ENCODE measurements at places on chromosomes 13 and 19.

DNA sequence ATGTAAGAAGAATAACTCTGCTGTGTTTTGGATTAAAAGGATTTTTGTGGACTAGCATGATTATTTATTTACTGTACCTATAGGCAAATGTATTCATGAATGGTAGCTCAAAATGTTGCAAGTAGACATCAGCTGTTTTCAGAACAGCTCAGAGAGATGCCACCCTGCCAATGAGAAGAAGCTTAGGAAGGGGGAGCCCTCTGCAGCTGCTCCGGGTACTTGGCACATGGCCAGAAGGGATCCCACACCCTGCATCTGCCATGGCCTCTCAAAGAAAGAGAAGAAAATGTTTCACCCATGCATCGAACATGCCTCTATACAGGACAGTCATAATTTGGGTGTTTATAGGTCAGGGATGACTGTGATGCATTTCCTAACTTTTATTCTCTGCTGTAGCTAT, 30.5 kb upstream of the MBNL2 start:
- DNase-seq, result no peak

DNA sequence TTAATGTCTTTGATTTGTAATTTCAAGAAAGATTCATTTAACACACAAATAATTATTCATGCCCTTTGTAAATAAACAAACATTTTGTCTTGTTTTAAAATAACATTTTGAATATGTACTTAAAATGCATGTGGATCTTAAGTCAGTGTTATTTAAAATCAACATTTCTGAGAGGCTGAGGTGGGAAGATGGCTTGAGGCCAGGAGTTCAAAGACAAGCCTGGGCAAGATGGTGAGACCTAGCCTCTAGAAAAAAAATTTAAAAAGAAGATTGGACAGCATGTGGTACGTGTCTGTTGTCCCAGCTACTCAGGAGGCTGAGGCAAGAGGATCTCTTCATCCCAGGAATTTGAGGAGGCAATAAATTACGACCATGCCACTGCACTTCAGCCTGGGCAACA, 1268.2 kb downstream of the SLITRK1 start:
- no peak for DNase-seq

- no peak for DNase-seq
These were observed 487 bp downstream of the FLT1 start for GRCh38 chr13:28494504-28494777.

DNA sequence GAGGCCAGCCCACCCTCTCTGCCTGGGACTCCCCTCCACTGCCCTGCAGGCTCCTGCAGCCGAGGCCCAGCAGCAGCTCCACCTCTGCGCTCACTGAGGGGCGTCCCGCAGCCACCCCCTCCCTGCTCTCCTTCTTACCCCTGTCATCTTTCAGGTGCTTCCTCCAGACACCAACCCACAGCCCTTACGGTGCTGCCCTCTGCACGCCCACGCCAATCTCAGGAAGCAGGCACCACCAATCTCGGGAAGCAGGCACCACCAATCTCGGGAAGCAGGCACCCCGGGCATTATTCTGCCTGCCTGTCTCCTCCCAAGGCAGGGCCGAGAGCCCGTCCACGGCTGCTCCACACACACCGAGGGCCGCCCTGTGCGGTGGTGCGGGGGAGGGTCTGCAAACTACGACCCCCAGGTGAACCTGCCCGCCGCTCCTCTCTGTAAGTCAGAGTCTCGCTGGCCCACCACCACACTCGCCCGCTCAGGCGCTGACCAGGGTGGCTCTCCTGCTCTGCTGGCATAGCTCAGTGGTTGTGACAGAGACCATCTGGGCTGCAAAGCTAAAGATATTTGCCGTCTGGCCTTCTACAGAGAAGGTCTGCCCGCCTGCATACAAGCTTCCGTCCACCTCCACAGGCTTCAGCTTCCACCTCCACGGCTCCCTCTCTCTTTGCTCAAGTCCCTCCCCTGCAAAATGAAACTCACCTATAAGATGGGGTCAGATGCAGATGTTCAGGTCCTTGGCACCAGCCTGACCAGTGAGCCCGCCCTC, 2.9 kb downstream of the LSM7 start:
- no peak for DNase-seq

DNA sequence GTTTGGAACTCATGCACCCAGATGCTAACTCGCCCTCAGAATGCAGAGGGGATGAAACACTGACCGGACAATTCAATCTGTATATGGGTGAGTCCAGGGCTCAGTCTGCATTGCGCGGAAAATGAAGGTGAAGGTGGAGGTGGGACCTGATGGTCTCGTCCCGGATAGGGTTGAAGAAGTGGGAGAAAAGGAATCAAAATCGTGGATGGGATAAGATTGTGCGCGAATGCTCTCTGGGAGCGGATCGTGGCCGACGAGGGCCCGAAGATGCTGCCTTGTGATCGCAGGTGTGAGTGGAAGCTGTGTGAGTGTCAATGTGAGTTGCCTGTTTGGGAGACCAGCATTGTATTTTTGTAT, 594 bp upstream of the ZNF850 start:
- no peak for DNase-seq

DNA sequence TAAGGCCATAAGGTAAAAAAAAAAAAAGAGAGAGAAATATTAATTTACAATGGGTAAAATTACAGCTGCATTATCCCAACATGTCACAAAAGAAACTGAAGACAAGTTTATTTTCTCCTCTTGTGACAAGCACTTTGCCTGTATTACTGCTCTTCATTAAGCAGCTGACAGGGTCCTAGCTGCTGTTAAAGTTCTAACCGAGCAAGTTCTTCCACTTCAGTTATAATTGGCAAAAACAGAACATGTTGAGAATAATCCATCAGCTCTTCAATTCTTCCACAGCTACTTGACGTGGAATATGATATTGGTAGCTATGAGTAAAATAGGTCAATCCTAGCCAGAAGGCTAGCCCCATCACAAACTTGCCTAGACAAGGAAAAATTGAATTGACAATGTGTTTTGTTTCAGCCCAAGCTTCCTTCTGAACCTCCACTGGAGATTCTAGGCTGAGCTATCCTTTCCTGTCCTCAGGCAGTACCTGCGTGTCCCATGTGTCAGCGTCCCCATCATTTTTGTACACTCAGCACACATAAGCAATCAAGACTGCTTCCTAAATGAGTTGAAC, 32.2 kb upstream of the DOCK9 start:
- DNase-seq, result no peak

GRCh38 chr13:34108410-34108809, 290.5 kb downstream of the RFC3 start:
- DNase-seq, result no peak
